ENCODE measurements at places on chromosomes 6 and 20. TPM values are rescaled to one million over a fixed set of nuclear protein-coding genes. Genes with fewer than 3 reads are reported as not detected.

DNA sequence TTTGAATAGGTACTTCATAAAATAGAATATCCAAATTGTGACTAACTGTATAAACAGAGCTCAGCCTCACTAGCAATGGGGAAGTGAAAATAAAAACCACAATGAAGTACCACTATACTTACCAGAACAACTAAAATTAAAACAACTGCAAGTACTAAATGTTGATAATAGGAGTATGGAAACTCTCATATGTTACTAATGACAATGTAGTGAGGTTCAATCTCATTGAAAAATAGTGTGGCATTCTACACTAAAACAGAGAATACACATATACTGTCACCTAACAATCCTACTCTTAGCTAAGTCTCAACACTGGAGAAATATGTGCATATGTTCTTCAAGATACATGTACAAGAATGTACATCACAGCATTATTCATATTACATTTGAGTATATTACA, 132.0 kb upstream of the CARMIL1 start:
- no peak for DNase-seq
- no peak overlapping the region for H3K4me3 ChIP-seq
- H3K36me3 ChIP-seq: no peaks in the 10 kb centered on the region
- H3K27me3 ChIP-seq: no peaks in the 10 kb centered on the region
- no peaks in the 10 kb centered on the region for H3K4me1 ChIP-seq

GRCh38 chr6:150627585-150628025, 27.9 kb downstream of the PLEKHG1 start:
- no peaks in the 10 kb centered on the region for H3K36me3 ChIP-seq
- H3K4me3 ChIP-seq: no peak overlapping the region
- peaks cover 5% of the 10 kb centered on the region for H3K4me1 ChIP-seq

- H3K27ac ChIP-seq: no peak overlapping the region
- DNase-seq: no peak
- peaks cover 11% of the 10 kb centered on the region for H3K4me1 ChIP-seq
- no peak overlapping the region for H3K4me3 ChIP-seq
Measured at GRCh38 chr6:20399518-20399917, 2.2 kb upstream of the E2F3 start.

GRCh38 chr20:16400234-16400633, 173.0 kb downstream of the KIF16B start:
- no peaks in the 10 kb centered on the region for H3K27me3 ChIP-seq
- DNase-seq: no peak
- H3K27ac ChIP-seq: no peak overlapping the region
- H3K4me3 ChIP-seq: no peak overlapping the region

- H3K4me1 ChIP-seq: no peaks in the 10 kb centered on the region
- DNase-seq: no peak
- H3K36me3 ChIP-seq: no peaks in the 10 kb centered on the region
- H3K27ac ChIP-seq: no peak overlapping the region
- H3K4me3 ChIP-seq: no peak overlapping the region
Measured at GRCh38 chr6:134735461-134735860, 214.4 kb downstream of the ALDH8A1 start.

GRCh38 chr20:7855545-7855944, 84.7 kb downstream of the HAO1 start:
- no peaks in the 10 kb centered on the region for H3K36me3 ChIP-seq
- no peak for DNase-seq
- no peaks in the 10 kb centered on the region for H3K27me3 ChIP-seq
- H3K27ac ChIP-seq: no peak overlapping the region

- no peak overlapping the region for H3K27ac ChIP-seq
- H3K36me3 ChIP-seq: no peaks in the 10 kb centered on the region
- no peaks in the 10 kb centered on the region for H3K4me1 ChIP-seq
- H3K27me3 ChIP-seq: no peaks in the 10 kb centered on the region
Measured at GRCh38 chr6:124433387-124434160, 528.7 kb upstream of the RNF217 start.

GRCh38 chr20:1180949-1181348, 3.8 kb downstream of the TMEM74B start:
- H3K27ac ChIP-seq: no peak overlapping the region
- H3K4me1 ChIP-seq: peaks cover 11% of the 10 kb centered on the region
- H3K4me3 ChIP-seq: no peak overlapping the region
- no peaks in the 10 kb centered on the region for H3K36me3 ChIP-seq
- H3K27me3 ChIP-seq: no peaks in the 10 kb centered on the region

- no peak for DNase-seq
- H3K27me3 ChIP-seq: no peaks in the 10 kb centered on the region
- H3K27ac ChIP-seq: no peak overlapping the region
- H3K4me1 ChIP-seq: no peaks in the 10 kb centered on the region
Measured at GRCh38 chr20:63427206-63427605, 45.2 kb downstream of the KCNQ2 start.

DNA sequence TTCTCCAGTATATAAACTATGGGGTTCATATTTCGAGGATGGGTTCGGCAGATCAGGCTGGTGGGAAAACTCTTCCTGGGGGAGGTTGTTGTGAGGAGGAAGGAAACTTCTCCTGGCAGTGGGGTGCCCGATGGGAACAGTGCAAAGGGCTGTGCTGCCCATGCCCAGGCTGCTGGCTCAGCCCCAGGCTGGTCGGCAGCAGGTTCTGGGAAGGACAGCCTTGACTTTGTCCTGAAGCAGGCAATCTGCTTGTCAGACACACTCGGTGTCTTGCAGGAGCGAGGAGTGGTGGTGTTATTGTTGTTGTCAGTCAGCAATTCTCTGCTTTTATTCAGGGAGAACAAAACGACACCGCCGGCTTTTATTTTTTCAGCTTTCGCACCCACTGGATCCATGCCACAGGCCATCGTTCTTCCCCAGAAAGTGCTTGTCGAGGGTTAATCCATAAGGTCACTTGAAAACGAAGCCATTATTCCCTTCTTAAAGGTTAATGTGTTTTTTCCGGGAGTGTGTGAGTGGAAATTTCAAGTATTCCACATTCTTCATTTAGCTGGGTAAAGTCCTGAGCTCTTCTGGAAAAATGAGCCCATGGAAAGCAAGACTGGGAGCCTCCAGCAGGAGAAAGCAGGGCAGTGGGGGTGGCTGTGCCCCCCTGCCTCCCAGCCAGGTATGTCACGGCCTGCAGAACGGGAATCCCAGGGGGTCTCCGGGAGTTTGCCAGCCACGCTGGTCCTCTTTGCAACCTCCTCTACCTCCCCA, 57.0 kb upstream of the STX16 start:
- DNase-seq: no peak
- no peaks in the 10 kb centered on the region for H3K36me3 ChIP-seq
- H3K27me3 ChIP-seq: no peaks in the 10 kb centered on the region
- H3K4me1 ChIP-seq: no peaks in the 10 kb centered on the region
- no peak overlapping the region for H3K27ac ChIP-seq

Gene POU5F1
- total RNA-seq: 37.6 TPM

Gene DEFB124
- total RNA-seq: not detected

Gene SLC22A1
- 0.33 TPM for total RNA-seq

Gene PPP1R14C
- total RNA-seq: 0.33 TPM

Gene IBTK
- 18.8 TPM for total RNA-seq

Gene PXDC1
- total RNA-seq: 35.6 TPM
